Breast epithelium (tissue), 4 donors: ENCODE measurements at places on chromosomes 1 and 21.

DNA sequence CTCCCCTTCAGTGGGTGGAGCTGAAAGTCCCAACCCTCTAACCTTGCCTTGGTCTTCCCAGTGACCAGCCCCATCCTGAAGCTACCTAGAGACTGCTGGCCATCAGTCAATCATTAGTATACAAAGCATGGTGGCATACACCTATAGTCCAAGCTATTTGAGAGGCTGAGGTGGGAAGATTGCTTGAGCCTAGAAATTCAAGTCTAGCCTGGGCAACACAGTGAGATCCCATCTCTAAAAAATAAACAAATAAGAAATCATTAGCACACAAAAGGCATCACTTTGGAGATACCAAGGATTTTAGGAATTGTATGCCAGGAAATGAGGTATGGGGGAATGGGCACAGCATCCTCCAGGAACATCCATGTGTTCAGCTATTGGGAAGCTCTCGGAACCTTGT lies 4.4 kb upstream of the IFI6 start:
- H3K27me3 ChIP-seq, result no peaks in the 10 kb centered on the region
- H3K4me1 ChIP-seq, result no peaks in the 10 kb centered on the region
- DNase-seq, result no peak

GRCh38 chr1:183567584-183567983 lies 22.7 kb downstream of the NCF2 start:
- no peak for DNase-seq
- no peaks in the 10 kb centered on the region for H3K36me3 ChIP-seq
- H3K27ac ChIP-seq, result no peak overlapping the region
- H3K27me3 ChIP-seq, result no peaks in the 10 kb centered on the region
- H3K4me1 ChIP-seq, result no peaks in the 10 kb centered on the region

DNA sequence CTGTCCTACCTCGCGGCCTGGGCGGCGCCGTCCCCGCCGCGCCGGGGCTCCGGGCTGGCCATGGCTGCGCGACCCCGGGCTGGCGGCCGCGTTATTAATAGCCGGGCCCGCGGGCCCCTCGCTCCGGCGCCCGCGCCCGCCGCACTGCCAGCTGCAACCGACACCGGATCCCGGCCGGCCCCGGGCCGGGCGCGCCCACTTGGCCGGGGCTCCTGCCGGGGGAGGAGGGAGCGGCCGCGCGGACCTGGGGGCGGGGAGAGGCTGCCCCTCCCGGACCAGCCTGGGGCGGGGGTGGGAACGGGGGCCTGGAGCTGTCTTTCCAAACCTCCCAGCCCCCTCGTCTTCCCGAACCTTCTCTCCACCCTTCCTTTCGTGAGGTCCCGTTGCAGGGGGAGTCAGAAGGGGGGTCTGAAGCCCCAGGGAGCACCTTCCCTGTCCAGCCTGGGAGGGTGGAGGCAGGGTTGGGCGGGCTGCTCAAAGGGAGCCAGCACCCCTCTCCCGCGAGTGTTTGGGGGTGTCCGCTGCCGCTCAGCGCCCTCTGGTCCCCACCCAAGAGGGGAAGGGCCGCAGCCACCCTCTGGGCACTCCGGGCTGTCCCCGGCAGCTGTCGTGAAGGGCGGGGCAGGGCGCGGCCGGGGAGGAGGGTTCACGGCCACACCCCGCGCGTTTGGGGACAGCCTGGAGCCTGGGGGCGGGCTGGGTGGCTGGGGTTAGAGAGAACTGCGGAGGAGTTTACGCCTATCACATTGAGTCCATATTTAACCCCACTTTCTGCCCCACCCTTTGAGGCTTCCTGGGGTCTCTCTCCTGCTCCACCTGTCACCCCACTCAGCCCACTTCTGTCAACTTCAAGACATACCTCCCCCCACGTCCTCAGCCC lies at the start of gene SYNC:
Gene SYNC, minus strand, starts transcription at position 172 of the 880 bp plus-strand sequence. Its CDS starts 110 bp downstream, at position 62.
- no peaks in the 10 kb centered on the region for H3K36me3 ChIP-seq
- H3K4me3 ChIP-seq, result peak within 1 kb of the TSS; percentile 67
- peak within 1 kb of the TSS; percentile 78 for H3K27ac ChIP-seq
- no peak for DNase-seq
- H3K27me3 ChIP-seq, result no peaks in the 10 kb centered on the region

DNA sequence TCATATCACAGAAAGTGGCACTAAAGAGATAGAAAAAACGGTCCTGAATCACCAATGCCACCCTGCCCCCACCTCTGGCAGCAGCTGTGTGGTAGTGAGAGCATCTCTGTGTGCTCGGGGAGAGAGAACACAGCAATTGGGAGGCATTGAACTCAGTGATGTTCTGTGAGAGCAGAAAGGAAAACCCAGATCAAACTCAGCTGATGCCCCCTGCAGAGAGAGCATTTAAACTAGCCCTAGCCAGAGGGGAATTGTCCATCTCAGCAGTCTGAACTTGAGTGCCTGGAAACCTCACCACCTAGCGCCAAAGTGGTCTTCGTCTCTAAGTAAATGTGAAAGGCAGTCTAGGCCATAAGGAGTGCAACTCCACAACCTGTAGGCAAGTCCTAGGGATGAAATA lies 21.3 kb downstream of the SLC44A5 start:
- H3K4me3 ChIP-seq, result no peak overlapping the region
- no peak for DNase-seq
- no peaks in the 10 kb centered on the region for H3K36me3 ChIP-seq
- H3K27me3 ChIP-seq, result no peaks in the 10 kb centered on the region
- no peak overlapping the region for H3K27ac ChIP-seq

- no peak for DNase-seq
- H3K4me3 ChIP-seq, result no peak overlapping the region
- H3K36me3 ChIP-seq, result no peaks in the 10 kb centered on the region
- no peaks in the 10 kb centered on the region for H3K4me1 ChIP-seq
- H3K27me3 ChIP-seq, result no peaks in the 10 kb centered on the region
- no peak overlapping the region for H3K27ac ChIP-seq
Measured at GRCh38 chr1:209106861-209107260, 476.7 kb upstream of the CAMK1G start.

- no peak for DNase-seq
- no peaks in the 10 kb centered on the region for H3K36me3 ChIP-seq
- peak overlapping the region; percentile 48 for H3K27ac ChIP-seq
- no peaks in the 10 kb centered on the region for H3K4me1 ChIP-seq
- no peak overlapping the region for H3K4me3 ChIP-seq
Measured at GRCh38 chr1:172697534-172698002, 38.7 kb downstream of the FASLG start.

- H3K4me1 ChIP-seq, result no peaks in the 10 kb centered on the region
- H3K36me3 ChIP-seq, result no peaks in the 10 kb centered on the region
- no peak overlapping the region for H3K4me3 ChIP-seq
- no peak overlapping the region for H3K27ac ChIP-seq
Measured at GRCh38 chr1:118928739-118929554, 59.2 kb downstream of the TBX15 start.

GRCh38 chr1:109806733-109807400 lies 43.1 kb upstream of the EPS8L3 start:
- DNase-seq, result peak; percentile 35
- H3K27ac ChIP-seq, result peak overlapping the region; percentile 58
- no peaks in the 10 kb centered on the region for H3K36me3 ChIP-seq
- H3K27me3 ChIP-seq, result no peaks in the 10 kb centered on the region
- H3K4me3 ChIP-seq, result no peak overlapping the region
- no peaks in the 10 kb centered on the region for H3K4me1 ChIP-seq

DNA sequence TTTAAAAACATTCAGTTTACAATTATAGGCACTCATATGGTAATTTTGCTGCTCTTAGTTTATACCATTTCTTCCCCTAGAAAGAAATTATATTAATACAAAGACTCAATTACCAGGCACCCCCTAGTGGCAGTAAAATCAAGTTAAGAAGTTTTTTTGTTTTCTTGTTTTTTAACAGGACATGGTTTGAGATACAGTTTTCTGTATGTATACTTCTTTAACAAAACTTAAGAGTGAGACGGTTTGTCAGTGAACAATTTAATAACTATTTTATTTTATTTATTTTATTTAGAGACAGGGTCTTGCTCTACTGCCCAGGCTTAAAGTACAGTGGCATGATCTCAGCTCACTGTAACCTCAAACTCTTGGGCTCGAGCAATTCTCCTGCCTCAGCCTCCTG lies 224.6 kb downstream of the FAF1 start:
- no peaks in the 10 kb centered on the region for H3K4me1 ChIP-seq
- DNase-seq, result no peak
- H3K27me3 ChIP-seq, result no peaks in the 10 kb centered on the region

- no peak overlapping the region for H3K27ac ChIP-seq
- no peaks in the 10 kb centered on the region for H3K27me3 ChIP-seq
- no peaks in the 10 kb centered on the region for H3K4me1 ChIP-seq
- H3K4me3 ChIP-seq, result no peak overlapping the region
Measured at GRCh38 chr1:94661431-94661932, 119.9 kb upstream of the F3 start.

- DNase-seq, result no peak
- H3K4me3 ChIP-seq, result no peak within 1 kb of the TSS
- no peaks in the 10 kb centered on the region for H3K4me1 ChIP-seq
- H3K36me3 ChIP-seq, result no peaks in the 10 kb centered on the region
Measured at GRCh38 chr1:176462674-176463378, at the start of gene PAPPA2. PAPPA2 (plus strand) TSS chr1:176463175; CDS start chr1:176556323, 93,148 bp downstream.

DNA sequence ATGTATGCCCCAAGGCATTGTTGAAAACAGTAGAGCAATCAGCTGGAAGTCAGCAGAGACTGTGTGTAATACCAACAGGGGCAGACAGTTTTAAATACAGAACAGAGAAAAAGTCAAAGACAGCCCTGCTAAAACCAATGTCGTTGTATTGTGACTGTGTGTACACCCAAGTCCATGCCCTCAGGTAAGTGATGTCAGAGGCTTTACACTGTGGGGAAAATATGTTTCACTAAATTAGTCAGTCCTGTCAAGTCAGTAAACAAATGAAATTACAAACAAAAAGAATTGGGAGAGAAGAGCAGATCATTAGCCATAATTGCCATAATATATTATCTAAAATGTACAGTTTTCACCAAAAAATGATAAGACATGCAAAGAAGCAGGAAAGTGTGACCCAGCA lies 2.4 kb upstream of the CYP2J2 start:
- no peaks in the 10 kb centered on the region for H3K4me1 ChIP-seq
- H3K36me3 ChIP-seq, result no peaks in the 10 kb centered on the region
- no peaks in the 10 kb centered on the region for H3K27me3 ChIP-seq

GRCh38 chr1:36122062-36123030 lies 2.7 kb downstream of the COL8A2 start:
- no peaks in the 10 kb centered on the region for H3K4me1 ChIP-seq
- no peaks in the 10 kb centered on the region for H3K27me3 ChIP-seq
- no peak for DNase-seq
- no peak overlapping the region for H3K4me3 ChIP-seq
- no peak overlapping the region for H3K27ac ChIP-seq

- H3K27ac ChIP-seq, result no peak overlapping the region
- H3K4me1 ChIP-seq, result no peaks in the 10 kb centered on the region
- no peaks in the 10 kb centered on the region for H3K36me3 ChIP-seq
- H3K27me3 ChIP-seq, result no peaks in the 10 kb centered on the region
- no peak for DNase-seq
- no peak overlapping the region for H3K4me3 ChIP-seq
Measured at GRCh38 chr1:63004868-63005267, 220.9 kb downstream of the ATG4C start.

- peak within 1 kb of the TSS; percentile 55 for H3K4me3 ChIP-seq
- peaks cover 26% of the 10 kb centered on the region for H3K27me3 ChIP-seq
- DNase-seq, result no peak
- no peaks in the 10 kb centered on the region for H3K4me1 ChIP-seq
- no peaks in the 10 kb centered on the region for H3K36me3 ChIP-seq
Measured at GRCh38 chr1:240091614-240092300, at the start of gene FMN2. FMN2 (plus strand) TSS chr1:240091883; CDS start chr1:240092110, 227 bp downstream.

DNA sequence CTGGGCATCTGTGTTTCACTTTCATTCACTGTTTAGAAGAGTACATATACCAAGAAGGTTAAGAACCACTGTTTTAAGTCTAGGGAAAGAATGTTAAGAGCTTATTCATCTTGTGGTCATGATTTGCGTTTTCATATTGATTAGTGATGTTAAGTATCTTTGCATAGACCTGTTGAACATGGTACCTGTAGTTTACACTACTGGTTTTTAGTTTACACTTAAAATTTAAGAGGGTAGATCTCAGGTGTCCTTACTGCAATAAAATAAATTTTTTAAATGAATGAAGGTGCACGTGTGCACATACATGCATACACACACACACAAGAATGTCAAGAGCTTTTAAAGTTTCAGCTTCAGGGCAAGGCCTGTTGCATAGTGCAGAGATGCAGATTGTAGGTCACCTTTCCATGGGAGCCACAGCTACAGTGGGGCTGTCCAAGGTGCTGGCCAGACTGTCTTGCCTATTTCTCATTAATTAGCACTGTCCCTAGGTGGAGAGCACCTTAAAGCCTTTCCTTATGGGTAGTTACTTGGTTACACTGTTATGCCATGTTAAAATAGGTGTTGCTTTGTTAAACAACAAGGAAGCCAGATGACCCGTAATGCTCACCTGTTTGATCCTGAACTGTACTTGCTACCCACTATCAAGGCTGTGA lies 543.0 kb upstream of the DAB1 start:
- H3K4me3 ChIP-seq, result no peak overlapping the region
- no peaks in the 10 kb centered on the region for H3K4me1 ChIP-seq
- H3K27ac ChIP-seq, result no peak overlapping the region
- no peak for DNase-seq
- no peaks in the 10 kb centered on the region for H3K36me3 ChIP-seq

DNA sequence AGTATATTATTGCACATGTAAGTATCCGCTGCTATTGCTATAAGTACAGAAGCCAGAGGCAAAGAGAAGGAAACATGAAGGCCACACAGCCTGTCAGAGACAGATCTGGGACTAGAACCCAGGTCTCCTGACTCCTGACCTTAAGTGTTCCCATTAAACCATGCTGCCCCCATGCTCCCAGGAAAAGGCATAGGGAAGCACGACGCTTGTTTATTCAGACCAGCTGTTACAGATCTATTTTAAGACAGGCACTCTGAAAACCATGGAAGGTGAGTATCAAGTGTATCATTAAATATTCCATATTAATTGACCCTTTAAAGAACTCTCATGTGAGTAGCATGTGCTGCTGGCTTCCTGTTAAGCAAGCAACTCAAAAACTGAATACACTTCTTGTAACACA lies 11.4 kb downstream of the VAV3 start:
- no peak overlapping the region for H3K4me3 ChIP-seq
- no peak for DNase-seq

- no peak for DNase-seq
- no peaks in the 10 kb centered on the region for H3K36me3 ChIP-seq
- no peak overlapping the region for H3K4me3 ChIP-seq
Measured at GRCh38 chr1:54583871-54584270, 35.8 kb downstream of the ACOT11 start.

GRCh38 chr1:157045250-157046218 lies at the start of gene ARHGEF11:
ARHGEF11 (minus strand) TSS chr1:157045742; CDS start chr1:157044330, 1,412 bp downstream.
- H3K27ac ChIP-seq, result peak within 1 kb of the TSS; percentile 93
- peaks cover 7% of the 10 kb centered on the region for H3K4me1 ChIP-seq
- H3K27me3 ChIP-seq, result no peaks in the 10 kb centered on the region
- H3K36me3 ChIP-seq, result no peaks in the 10 kb centered on the region
- peak; percentile 79 for DNase-seq

- H3K27me3 ChIP-seq, result no peaks in the 10 kb centered on the region
- no peaks in the 10 kb centered on the region for H3K36me3 ChIP-seq
- DNase-seq, result no peak
- H3K4me1 ChIP-seq, result no peaks in the 10 kb centered on the region
- H3K27ac ChIP-seq, result no peak overlapping the region
Measured at GRCh38 chr1:232697187-232697822, 67.4 kb upstream of the SIPA1L2 start.

- H3K4me1 ChIP-seq, result no peaks in the 10 kb centered on the region
- peak overlapping the region; percentile 23 for H3K27ac ChIP-seq
Measured at GRCh38 chr1:223017291-223017690, 125.8 kb downstream of the TLR5 start.
